ENCODE measurements at places on chromosomes 2 and 18.

- DNase-seq, result no peak
Measured at GRCh38 chr18:11310476-11311086, 161.2 kb upstream of the PIEZO2 start.

DNA sequence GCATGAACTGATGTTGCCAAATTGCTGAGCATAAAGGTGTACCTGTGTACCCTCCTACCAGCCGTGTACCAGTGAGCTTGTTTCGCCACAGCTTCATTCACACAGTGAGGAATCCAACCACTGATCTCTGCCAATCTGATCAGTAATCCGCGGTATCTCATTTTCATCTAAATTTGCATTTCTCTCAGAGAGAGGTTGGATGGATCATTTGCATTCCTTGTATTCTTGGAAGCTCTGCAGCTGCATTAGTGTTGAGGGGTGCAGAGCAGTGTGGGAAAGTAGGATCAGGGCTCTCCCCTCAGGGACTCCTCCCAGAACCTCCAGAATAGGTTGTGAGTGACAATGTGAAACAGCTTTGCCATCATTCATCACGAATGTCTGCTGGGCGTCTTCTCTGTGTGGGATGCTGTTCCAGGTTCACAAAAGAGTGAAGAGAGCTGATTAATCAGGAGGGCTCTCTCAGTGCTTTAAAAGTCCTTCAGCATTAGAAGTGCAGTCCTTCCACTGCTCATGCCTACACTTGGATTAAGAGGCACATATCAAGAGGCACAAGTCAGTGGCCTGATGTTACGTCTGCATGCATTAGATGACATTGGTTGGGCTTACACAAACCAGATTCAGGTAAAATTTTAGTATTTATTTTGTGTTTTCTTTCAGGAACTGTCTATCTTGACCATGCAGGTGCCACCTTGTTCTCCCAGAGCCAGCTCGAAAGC, 7.5 kb downstream of the MOCOS start:
- DNase-seq, result no peak

- DNase-seq, result no peak
Measured at GRCh38 chr2:6999211-6999877, 82.1 kb downstream of the RNF144A start.

- DNase-seq, result no peak
Measured at GRCh38 chr2:51322613-51323012, 290.7 kb upstream of the NRXN1 start.

DNA sequence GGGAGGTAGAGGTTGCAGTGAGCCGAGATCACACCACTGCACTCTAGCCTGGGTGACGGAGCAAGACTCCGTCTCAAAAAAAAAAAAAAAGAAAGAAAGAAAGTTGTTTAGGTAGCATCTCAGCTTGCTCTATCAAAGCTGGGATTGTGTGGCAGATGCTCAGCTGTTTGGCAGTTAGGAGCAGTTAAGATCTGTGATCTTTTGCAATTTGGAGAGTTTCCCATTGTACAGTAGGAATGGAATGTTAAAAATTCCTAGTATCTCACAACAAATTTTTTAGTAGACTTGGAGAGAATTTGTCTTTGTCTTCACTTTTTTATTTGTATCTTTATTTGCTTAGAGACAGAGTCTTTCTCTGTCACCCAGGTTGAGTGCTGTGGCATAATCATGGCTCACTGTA, 122.9 kb upstream of the UNC80 start:
- no peak for DNase-seq

GRCh38 chr18:25042641-25043051, 309.3 kb downstream of the ZNF521 start:
- DNase-seq, result no peak

DNA sequence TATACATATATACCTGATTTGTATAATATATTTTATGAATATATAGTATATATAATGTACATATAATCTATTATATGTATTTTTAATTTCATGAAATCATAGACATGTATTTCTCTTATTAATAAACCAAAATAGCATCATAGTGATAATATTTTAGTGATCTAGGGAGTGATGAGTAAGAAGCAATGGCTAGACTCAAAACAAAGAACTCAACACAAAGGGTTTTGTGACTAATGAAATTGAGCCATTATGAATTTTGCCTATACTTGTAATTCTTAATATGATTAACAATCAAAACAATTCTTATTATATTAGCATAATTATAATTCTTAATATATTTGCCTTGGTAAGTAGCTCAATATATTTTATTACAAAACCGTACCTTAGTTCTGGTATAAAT, 1614.1 kb upstream of the TMEFF2 start:
- no peak for DNase-seq

DNA sequence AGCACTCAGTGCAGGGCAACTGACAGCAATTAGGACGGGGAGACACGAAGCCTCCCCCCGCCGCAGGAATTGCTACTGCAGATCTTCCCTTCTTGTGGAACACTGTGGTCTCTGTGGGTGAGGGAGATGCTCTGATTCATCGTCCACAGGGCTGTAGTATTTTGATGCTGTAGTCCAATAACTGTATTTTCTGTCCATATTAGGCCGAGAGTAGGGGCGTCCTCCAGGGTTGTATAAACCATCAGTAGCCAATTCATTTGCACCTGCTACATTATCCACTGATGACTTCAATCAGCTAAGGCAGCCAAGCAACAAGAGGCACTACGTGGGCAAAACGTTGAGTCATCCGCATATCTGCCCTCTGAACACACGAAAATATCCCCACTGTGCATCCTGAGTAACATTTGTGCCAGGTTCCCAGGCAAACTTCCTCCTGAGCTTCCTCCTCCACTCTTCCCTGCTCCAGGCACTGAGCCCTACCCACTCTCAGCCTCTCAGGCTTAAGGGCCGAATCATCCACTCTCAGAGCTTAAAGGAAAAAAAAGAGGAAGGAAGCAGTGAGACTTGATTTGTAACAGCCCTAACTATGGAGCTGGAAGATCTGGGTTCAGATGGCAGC, 62.1 kb downstream of the LBH start:
- no peak for DNase-seq

DNA sequence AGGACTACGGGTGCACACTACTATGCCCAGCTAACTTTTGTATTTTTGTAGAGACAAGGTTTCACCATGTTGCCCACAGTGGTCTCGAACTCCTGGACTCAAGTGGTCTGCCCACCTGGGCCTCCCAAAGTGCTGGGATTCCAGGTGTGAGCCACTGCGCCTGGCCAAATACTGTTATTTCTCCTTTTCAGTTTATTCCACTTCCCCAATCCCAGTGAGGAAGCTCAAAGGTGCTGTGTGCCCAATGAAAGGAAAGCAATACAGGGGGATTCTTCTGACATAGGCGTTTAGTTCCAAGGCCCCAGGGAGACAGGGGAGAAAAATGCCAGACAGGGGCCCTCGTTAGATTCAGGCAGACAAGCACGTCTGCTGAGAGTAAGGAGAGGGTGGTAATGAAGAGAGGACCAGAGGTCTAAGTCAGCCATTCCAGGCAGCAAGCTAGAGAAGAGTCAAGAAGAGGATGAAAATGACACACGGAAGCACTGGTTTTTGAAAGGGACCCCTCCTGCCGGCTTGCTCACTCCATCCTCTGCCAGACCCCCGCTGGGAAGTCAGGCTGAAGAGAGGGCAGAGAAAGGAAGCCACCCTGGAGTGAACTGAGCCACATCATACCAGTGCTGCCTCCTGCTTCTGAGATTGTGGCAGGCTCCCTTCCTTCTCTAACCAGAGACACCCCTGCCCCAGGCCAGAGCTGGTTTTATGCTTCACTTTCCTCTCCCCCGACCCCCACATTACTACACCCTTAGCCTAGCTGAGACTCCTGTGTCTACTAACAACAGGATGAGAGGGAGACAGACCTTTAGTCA, 6.7 kb downstream of the INO80C start:
- DNase-seq, result no peak

DNA sequence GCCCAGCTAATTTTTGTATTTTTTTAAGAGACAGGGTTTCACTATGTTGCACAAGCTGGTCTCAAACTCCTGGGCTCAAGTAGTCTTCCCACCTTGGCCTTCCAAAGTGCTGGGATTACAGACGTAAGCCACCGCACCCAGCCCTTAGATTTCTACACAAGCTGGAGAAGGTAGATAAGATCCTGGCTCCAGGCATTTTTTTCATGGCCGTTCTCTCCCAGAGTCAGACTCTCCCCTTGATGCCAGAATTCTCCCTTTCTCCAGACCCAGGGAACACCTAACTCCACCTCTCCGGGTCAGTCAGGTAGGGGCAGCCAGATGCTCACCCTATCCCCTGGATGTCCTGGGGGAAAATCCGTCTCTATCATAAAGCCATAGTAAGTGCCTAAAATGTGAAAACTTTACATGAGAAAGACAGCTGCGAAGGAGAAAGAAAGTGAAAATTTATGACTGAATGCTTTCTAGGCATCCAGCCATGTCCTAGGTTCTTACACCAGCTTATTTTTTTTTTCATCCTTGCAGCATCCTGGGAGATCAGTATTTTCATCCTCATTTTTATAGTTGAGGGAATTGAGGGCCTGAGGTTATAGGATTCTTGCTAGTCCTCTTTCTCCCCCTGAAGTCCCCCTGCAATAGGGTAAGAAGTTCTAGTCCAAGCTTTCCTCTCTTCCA, 16.3 kb downstream of the SIX3 start:
- DNase-seq, result no peak
